B cell (primary cell): ENCODE measurements at places on chromosomes 5 and 9. TPM values are rescaled to one million over a fixed set of nuclear protein-coding genes. Genes with fewer than 3 reads are reported as not detected.
A peak's percentile ranks its signal among the peaks of the same experiment; 100 is the strongest.

DNA sequence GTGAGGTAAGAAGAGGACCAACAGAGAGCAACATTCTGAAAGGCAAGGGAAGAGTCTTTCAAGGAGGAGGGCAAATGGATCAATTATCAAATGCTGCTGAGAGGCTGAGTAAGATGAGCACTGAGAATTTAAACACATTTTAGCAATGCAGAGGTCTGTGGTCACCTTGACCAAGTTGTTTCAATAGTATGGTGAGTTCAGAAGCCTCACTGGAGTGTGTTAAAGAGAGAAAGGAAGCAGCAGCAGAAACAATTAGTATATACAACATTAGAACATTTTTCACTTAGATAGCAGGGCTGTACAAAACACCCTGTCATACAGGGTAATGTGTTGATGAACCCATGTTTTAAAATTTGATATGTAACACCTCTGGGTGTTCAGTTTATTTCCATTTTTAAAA, 131.5 kb downstream of the NR6A1 start:
- DNase-seq: no peak

The ASS1 gene
- 0.44 TPM in 1 of 2 replicates, not detected in the other for total RNA-seq

DNA sequence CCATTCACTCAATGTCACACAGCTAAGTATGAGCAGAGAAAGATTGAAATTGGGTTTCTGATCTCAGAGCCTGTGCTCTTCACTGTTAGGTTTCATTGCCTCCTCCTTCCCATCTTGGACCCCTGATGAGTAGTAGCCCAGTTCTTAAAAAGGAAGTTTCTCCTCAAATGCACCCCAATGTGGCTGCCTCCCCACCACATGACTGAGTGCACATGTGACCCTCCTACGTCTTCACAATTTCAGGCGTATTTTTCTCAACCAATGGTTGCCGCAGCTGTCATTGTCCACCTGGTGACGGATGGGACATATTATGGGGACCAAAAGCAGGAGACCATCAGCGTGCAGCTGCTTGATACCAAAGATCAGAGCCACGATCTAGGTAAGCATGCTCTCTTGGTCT, 178.5 kb downstream of the PAPPA start:
- no peak for DNase-seq

The QRFP gene
- total RNA-seq: not detected in 2 replicates

The PRDM9 gene
- total RNA-seq: not detected in 2 replicates

The NCS1 gene
- 0.05 and 0.39 TPM in 2 replicates for total RNA-seq

- DNase-seq: no peak
Observed at GRCh38 chr9:6877671-6878161, 119.9 kb downstream of the KDM4C start.

- DNase-seq: no peak
Observed at GRCh38 chr5:80122579-80122978, 87.4 kb downstream of the THBS4 start.

GRCh38 chr9:114324492-114324891, 1.6 kb downstream of the ORM1 start:
- DNase-seq: no peak

The C5orf63 gene
- 20.0 and 25.4 TPM in 2 replicates for total RNA-seq

- DNase-seq: no peak
Observed at GRCh38 chr9:16532681-16533450, 337.6 kb downstream of the BNC2 start.

The SPINK6 gene
- not detected in 2 replicates for total RNA-seq

DNA sequence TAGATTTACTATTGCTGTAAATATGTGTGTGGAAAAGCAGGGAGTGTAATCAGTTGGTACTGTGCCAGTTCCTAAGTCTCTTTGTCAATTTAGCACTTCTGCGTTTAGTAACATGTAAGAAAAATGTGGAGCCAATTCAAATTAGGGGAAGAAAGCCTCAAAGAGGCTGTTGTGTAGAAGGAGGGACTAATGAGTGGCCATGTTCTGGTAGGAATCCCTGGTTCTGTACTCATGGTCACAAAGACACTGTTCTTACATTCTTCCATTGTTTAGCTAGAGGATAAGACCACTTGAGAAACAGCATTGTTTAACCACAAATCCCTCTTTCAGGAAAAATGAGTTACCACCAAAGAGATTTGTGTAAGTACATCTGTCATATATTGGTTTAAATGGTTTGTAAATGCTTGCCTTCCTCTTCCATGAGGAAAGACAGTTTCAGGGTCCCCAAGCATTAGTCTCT, 14.9 kb downstream of the ARHGEF28 start:
- no peak for DNase-seq

GRCh38 chr9:128250839-128251731, 24.7 kb downstream of the GOLGA2 start:
- DNase-seq: peak; percentile 26

The AMBP gene
- not detected in 2 replicates for total RNA-seq

The HRH2 gene
- total RNA-seq: not detected in 2 replicates

GRCh38 chr9:89073397-89073796, 82.1 kb downstream of the S1PR3 start:
- DNase-seq: no peak

The ARL10 gene
- 27.9 and 33.6 TPM in 2 replicates for total RNA-seq

DNA sequence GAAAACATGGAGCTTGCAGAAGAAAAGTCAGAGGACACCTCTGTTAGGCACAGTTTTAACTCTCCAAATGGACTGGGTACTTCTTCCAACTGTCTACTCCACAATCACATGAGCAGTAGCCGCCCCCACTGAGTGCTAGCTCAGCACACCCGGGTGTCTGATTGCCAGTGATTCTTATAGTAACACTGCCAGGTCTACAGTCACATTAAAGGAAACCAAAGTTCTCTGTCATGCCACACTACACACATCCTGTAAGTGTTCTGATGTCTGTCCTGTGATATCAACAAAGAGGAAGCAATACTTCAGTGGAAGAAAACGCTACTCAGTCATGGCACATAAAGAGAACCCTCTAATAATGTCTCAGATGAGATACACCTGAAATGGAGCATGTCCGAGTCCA, at the start of gene HAVCR2:
Gene HAVCR2 (minus strand): TSS at position 69 of the 400 bp plus-strand sequence. CDS start 61 bp downstream, at position 8.
- DNase-seq: peak; percentile 67

The PCDHGB6 gene
- 2.1 and 2.2 TPM in 2 replicates for total RNA-seq

DNA sequence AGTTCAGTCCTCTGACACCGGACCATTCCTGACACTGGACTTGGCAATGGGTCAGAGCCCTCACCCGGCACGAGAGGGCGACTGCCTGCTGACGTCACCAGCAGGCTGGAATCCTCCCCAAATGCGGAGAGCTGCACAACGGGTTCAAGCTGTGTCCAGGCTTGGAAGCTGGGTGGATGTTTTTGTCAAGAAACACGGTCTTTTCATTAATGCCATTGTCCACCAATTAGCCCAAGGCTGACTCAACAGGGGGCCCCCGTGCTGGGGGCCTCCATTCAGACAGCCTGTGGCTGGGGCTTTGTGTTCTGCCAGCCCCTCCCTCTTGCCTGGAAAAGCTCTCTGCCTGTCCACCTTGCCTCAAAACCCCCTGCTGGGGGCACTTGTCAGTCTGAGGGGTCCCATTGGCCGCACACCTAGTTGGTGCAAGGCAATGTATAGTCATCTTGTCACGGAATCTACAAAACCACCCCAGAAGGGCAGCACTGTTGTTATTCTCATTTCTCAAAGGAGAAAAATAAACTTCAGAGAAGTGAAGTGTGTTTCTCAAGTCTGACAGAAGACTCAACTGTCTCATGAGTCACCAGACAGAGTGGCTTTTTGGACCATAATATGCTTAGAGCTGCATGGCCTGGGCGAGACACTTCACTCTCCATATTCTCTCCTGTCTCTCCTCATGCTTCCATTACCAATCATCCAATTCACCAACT, 24.6 kb downstream of the NDUFA8 start:
- DNase-seq: no peak

DNA sequence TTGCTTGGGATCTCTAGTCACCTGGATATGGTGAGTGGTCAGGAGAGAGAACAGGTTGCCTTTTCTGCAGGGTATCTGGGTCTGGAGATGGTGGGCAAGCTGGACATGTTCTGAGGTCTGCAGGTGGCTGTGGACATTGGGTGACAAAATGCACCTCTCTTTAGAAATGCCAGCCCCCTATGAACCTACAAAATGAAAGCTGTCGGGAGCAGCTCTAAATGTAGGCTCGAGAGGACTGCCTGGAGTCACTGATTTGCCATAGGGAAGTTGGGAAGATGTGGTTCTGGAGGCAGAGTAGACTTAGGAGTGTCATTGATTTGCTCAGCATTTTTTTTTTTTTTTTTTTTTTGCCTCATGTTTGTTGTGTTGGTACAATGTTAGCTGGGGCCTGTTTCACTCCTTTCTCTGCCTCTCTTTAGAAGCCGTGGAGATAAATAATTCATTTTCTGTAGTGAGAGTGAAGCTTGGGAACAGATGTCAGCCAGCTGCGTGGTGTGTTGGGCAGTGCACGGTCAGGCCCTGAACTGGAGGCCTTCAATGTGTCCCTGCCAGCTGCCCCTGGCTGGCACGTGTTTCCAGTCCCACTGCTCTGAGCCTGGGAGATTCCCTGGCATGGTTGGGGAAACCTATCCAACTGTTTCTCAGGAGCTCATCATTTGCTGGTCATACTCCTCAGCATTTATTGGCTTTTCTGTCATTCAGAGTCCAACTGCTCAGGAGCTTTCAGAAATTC, 5.4 kb downstream of the RGS3 start:
- no peak for DNase-seq

- DNase-seq: no peak
Observed at GRCh38 chr5:97149709-97150108, 7.3 kb upstream of the LIX1 start.

GRCh38 chr9:134730011-134730760, 88.6 kb downstream of the COL5A1 start:
- DNase-seq: no peak

- no peak for DNase-seq
Observed at GRCh38 chr5:147101659-147102369, 133.0 kb upstream of the STK32A start.

GRCh38 chr9:36154331-36154952, 14.7 kb upstream of the CCIN start:
- peak; percentile 45 for DNase-seq

DNA sequence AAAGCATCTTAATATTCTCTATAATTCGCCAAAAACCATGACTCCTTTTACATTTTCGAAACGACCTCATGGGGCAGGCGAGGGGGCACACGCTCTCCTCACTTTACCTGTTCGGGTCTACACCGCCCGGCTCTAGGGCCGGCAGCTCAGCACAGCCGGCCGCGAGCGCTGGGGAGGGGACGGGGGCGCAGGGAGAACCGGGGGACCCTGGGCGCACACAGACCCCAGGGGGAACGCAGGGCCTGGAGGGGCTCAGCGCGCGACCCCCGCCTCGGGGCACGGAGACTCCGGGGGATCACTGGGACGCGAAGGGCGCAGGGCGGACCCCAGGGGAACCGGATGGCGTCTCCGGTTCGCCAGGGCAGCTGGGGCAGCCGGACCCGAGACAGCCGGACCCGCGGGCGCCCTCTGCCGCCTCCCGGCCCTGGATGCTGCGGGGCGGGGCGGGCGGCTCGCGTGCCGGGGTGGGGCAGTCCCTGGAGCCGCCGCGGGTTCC, at the start of gene AHRR:
Gene AHRR (plus strand): TSS at position 485 of the 496 bp plus-strand sequence. CDS start 22,189 bp downstream, outside the sequence.
- peak; percentile 35 for DNase-seq
